Smooth muscle cell of the coronary artery (primary cell): ENCODE measurements at places on chromosomes 7 and 10. TPM values are rescaled to one million over a fixed set of nuclear protein-coding genes. Genes with fewer than 3 reads are reported as not detected.

Gene EPO
- not detected in 2 replicates for total RNA-seq

Gene TRPV5
- total RNA-seq: not detected in 2 replicates

Gene HOXA10
- not detected in 2 replicates for total RNA-seq

Gene CLDN12
- total RNA-seq: 21.2 and 36.4 TPM in 2 replicates

Gene FZD8
- 5.6 and 34.9 TPM in 2 replicates for total RNA-seq

Gene HOXA13
- total RNA-seq: not detected in 2 replicates

Gene HGF
- total RNA-seq: 15.4 and 19.5 TPM in 2 replicates

Gene NEUROG3
- total RNA-seq: not detected in 2 replicates

Gene COG5
- 29.3 and 39.2 TPM in 2 replicates for total RNA-seq

Gene SERPINE1
- 68.8 and 1,526 TPM in 2 replicates for total RNA-seq

Gene ERCC6
- 38.5 and 62.4 TPM in 2 replicates for total RNA-seq
